ENCODE measurements at places on chromosomes 7 and 10.

DNA sequence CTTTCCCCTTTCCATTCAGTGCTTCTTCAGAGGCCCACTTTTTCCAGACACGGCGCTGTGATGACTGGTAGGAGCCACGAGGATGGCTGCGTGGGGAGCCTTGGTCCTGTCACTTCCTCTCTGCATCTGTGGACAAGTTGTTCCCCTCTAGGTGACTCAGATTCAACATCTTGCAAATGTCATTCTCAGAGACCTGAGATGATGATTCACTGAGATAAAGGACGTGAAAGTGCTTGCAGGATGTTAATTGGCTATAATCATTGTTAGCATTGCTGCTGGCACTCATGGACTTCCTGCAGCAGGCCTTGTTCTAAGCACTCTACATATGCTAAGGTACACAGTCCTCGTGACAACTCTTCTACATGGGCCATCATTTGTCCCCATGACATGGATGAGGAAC lies 489.8 kb upstream of the ZMIZ1 start:
- no peak for DNase-seq

- DNase-seq, result no peak
Observed at GRCh38 chr10:44517635-44518034, 132.7 kb upstream of the CXCL12 start.

- no peak for DNase-seq
Observed at GRCh38 chr7:80781146-80781545, 137.7 kb downstream of the SEMA3C start.

GRCh38 chr7:87784424-87784823 lies 91.7 kb downstream of the SLC25A40 start:
- no peak for DNase-seq

DNA sequence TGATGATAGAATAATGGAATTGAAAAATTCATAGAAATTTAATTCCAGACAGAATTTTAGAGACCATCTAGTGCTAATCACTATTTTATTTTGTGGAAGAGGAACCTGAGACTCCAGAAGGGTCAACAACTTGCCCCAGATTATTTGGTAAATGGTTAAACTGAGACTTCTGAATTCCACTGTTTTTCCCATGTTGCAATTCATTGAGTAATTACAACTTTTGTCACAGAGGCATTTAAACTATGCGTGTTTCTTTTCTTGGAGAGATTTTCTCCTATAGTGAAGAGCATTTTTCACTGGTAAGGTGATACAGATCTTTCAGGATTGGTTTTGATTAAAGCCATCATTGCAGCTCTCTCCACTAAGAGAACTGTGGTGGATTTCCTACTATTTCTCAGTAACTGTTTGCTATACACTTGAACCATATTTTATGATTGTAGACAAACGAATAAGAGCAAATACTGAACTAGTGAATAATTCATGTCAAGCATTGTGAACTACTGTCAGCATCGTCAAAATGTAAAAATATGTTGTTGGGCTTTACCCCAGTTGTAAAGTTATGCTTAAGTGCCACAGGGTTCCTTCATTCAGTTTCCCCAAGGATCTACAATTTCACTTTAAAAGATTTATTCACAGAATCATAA lies 26.5 kb downstream of the LRGUK start:
- no peak for DNase-seq

- DNase-seq, result no peak
Observed at GRCh38 chr10:6068422-6068821, 6.3 kb upstream of the IL2RA start.

DNA sequence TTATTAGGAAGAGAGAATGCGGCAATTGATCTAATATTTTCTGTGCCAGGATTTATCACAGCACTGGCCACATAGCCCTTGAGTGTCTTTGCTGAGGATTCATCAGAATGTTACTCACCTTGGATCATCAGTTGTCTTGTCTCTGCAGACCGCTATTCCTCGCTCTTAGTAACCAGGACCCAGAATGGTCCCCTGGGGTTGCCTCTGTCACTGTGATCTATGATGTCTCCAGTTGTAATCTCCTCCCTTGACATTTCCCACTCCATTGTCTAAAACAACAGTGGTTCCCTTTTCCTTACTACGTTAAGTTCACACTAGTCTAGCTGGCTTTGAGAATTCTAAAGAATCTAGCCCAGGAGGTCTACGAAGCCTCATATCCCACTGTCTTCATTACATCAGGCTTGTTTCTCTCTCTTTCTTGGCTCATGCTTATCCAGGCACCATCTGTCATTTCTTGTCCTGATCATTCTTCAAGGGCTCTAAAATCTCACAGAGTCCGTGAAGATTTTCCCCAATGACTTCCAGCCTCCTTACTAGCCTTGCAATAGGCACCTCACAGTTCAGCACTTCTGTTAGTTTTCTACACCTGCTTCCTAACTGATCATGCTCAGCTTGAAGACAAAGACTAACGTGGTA lies 125.8 kb downstream of the CUBN start:
- no peak for DNase-seq

- no peak for DNase-seq
Observed at GRCh38 chr7:17447728-17448478, 149.5 kb downstream of the AHR start.

DNA sequence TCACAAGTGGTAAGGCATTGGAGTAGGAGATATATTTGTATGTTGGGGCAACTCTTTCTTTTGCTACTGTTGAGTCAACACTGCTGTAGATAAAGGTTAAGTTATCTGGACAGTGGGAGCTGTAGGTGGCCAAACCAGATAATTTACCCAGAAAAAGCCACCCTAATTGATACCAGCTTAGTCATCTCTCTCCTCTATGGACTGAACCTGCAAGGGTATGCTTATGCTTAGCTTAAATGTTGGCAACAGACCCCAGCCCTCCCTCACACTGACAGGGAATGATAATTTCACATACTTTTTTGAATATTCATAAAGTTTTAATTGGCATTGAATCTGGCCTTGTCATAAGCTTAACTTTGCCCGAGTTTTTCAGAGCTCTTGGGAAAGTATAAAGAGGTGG lies 66.3 kb downstream of the CREB5 start:
- DNase-seq, result peak; percentile 11

- DNase-seq, result no peak
Observed at GRCh38 chr10:120156614-120157274, 264.2 kb downstream of the SEC23IP start.

DNA sequence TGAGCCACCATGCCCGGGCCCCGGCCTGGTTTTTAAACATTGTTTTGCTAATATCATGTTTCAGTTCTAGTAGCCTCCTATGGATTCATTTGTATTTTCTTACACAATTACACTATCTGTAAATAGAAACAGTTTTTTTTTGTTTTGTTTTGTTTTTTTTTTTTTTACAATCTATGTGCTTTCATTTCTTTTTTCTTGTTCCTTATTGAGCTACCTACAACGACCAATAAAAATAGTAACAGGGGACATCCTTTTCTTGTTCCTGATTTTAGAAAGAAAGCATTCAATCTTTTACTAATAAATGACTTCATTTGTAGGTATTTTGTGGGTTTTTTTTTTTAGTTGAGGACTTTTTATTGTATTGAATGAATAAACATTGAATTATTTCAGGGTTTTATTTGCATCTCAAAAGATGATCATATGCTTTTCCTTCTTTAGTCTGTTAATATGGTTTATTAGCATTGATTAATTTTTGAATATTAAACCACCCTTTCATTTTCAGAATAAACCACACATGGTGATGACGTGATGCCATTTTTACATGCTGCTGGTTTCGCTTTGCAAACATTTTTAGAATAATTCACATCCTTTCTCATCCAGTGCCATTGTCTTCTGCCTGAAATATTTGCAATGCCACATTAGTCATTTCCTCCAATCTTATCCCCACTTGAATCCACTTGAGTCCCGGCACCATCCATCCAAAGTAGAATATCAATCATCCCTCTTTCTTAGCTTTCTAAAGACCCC lies 18.1 kb upstream of the AKR1E2 start:
- no peak for DNase-seq

- peak; percentile 80 for DNase-seq
Observed at GRCh38 chr10:72274730-72275350, 1.1 kb downstream of the DDIT4 start.

DNA sequence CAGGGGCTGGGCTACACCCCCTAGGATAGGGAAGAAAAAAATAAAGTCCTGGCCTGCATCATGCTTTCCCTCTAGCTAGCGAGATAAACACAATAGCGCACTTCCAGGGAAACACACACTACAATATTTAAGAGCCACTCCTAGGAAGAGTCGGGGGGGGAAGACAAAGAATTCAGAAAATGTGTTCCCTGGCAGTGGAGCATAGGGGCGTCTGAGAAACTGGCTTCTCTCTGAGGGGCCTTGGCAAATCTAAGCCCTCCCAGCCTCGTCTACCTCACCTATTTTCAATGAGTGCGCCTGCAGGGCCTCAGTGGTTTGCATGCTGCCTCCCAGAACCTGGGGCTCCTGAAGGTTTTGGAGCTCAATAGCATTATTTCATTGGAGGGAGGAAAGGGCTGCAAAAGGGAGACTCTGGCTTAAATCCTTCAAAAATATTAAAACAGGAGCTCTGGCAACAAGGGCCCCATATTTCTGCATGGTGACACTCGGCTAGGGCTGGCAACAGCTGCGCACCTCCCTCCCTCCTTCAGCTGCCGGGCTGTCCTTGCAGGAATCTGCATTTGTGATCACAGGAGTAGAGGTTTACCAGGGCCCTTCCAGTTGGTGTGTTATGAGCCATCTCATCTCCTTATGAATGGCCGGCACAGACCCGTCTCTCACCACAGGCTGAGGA lies 10.8 kb downstream of the ANXA11 start:
- DNase-seq, result no peak

GRCh38 chr7:132061937-132062336 lies 505.5 kb upstream of the PODXL start:
- no peak for DNase-seq

DNA sequence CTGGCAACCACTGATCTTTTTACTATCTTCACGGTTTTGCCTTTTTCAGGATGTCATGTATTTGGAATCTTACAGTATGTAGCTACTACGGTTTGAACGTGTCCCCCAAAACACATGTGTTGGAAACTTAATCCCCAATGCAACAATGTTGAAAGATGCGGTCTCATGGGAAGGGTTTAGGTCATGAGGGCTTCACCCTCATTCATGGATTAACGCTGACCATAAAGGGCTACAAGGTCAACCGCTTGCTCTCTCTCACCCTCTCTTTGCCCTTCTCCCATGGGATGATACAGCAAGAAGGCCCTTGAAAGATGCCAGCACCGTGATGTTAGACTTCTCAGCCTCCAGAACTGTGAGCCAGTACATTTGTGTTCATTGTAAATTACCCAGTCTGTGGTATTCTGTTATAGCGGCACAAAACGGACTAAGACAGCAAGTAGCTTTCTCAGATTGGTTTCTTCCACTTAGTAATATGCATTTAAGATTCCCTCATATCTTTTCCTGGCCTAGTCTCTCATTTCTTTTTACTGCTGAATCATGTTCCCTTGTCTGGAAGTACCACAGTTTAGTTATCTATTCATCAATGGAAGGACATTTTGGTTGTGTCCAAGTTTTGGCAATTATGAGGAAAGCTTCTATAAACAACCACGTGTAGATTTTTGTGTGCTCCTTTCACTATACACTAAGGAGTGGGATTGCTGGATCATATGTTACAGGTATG lies 3.0 kb upstream of the CRYGN start:
- no peak for DNase-seq

DNA sequence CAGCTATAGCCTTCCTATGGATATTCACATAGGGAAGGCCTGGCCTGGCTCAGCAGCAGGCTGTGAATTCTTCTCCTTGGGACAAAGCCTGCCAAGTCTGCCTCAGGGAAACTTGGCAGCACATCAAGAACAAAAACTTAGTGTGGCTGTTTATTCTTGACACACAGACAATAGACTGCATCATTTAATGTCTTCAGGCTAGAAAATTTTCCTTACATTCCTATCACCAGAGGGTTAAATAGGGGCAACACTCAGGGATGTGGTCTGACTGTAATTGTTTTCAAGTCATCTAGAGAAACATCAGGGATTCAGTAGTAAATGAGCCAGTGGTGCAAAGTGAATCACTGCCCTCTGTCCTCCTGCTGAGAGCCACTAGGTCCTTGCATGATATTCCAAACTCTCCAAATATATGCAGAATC lies 137.3 kb downstream of the SEMA3C start:
- DNase-seq, result no peak

DNA sequence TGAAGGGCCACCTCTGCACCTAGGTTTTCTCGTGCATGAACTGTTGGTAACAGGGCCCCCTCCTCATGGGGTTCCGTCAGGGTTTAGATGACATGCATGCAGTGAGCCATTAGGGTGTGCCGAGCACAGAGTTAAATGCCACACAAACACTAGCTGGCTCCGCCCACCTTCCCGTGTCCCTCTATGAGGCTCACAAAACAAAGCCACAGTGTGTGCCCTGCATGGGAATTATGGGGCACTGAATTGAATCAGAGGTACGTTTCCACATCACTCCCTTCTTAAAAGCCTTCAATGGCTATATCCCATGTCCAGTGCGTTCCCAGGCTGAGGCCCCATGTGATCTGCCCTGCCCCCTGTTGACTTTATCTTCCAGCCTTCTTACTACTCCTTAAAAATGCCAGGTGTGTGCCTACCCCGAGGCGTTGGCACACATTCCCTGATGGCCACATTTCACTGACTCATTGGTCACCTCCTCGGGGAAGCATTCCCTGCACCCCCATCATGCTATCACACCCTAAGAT lies 35.7 kb downstream of the GSDME start:
- DNase-seq, result no peak

DNA sequence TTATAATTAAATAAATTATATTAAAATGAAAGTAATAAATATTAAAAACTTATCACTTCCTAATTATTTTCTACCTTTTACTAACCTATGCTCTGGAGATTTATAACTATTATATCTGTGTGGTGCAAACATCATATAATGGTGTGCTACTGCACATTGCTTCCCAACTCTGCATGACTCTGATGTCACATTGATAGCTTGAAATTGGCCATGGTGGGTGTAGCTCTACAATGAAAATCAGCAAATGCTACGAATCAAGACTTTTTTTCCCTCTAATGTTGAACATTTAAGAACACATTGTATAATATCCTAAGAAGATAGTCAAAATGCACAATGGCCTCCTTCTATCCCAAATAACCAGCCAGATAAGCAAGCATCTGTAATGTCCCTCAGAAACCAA lies 99.1 kb downstream of the ARMH3 start:
- no peak for DNase-seq

DNA sequence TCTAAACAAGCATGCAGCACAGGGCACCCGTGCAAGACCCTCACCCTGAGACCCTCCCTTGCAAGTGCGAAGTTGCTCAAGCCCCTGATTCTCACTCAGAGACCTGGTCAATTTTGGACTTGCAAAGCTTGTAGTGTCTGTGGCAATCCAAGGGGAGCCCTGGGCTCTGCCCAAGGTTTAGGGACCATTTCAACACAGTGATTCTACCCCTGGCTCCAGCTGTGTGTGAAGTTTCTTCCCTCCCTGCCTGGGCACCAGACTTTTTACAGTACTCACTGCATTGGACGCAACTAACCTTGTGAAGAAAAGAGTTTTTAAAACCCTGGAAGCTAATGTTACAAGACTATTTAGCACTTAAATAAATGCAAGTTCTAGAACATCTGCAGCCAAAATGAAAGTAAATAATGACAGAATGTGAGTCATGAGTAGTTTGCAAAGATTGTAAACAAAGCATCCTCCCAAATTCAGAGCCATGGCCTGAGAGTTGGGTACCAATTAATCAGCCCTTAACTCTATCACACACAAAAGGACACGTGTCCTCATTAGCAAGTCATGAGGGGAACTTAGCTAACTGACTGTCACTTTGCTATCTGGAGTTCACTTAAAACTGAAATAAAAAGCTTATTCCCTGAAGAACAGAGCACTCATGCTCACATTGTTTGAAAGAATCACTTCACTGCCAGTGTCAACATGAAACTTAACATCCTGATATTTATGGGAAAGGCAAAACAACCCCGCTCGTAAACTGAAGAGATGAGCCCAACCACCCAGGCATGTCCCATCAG lies 48.1 kb downstream of the RGS10 start:
- no peak for DNase-seq

- no peak for DNase-seq
Observed at GRCh38 chr7:20596653-20597052, 18.8 kb upstream of the ABCB5 start.
